ENCODE measurements at places on chromosomes 7 and 10.

GRCh38 chr10:60606343-60607080 is 171.8 kb upstream of the CDK1 start:
- no peak for DNase-seq

DNA sequence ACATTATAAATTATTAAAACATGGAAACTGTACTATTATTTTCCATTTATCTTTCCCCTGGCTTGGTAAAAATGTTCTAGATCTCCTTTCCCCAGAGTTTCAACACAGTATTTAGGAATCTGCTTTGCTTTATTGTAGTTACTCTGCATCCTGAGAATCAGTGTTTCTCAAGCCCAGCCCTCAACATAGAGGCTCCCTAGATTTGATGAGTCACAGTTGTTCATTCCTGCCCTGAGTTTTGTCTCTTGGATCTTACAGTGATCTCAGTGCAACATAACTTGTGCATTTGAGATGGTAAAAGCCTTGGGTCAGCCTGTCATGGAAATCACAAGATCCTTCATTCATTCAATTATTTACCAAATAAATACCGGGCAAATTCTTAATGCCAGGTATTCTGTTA is 63.0 kb downstream of the VAX1 start:
- no peak for DNase-seq

DNA sequence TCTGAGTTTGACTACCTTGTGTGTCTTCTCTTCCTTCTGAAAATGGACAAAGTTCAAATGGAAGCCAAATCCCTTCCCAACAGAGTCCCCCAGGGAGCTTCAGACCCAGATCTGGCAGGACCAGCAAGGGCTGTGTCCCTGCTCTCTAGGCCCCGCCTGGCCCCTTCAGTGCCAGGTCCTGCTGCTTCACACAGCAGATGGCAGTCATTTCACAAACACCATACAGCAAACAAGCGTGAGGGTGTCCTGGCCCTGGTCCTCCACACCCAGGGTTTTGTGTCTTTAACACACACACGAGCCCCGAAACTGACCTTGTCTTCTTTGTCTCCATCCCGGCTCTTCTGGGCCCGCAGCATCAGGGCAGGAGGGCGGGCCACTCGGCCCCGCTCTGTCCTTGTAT is 145.0 kb downstream of the TCERG1L start:
- DNase-seq, result no peak

- DNase-seq, result peak; percentile 54
Measured at GRCh38 chr7:158979635-158980351, 123.4 kb downstream of the DYNC2I1 start.

GRCh38 chr10:122373721-122374120 is 787 bp upstream of the PLEKHA1 start:
- DNase-seq, result peak; percentile 28

All from left colon (tissue), 2 donors.